Activated B cell treated with CpG ODN at 0.5 μM for 24 hours (primary cell): ENCODE measurements at places on chromosomes 3 and 15.

GRCh38 chr15:28919201-28919635 lies 33.4 kb downstream of the APBA2 start:
- no peak overlapping the region for H3K4me3 ChIP-seq
- no peaks in the 10 kb centered on the region for H3K4me1 ChIP-seq
- DNase-seq: no peak
- H3K27ac ChIP-seq: no peak overlapping the region
- no peaks in the 10 kb centered on the region for H3K27me3 ChIP-seq

DNA sequence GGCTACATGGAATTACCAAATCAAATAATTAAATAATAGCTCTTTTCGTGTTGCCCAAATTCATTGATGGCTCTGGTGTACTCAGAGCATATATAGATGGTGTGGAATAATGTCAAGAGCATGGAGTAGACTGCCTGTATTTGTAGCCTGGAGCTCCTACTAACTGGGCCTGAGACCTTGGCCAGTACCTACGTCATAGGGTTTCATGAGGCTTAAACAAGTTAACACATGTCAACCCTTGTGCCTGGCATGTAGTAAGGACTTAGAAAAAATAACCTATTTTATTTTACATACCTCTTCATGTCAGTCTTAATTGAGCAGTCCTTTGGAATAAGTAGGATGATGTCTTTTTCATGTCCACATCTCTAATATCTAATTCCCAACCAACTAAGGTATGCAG lies 223.7 kb upstream of the DPH6 start:
- H3K27ac ChIP-seq: no peak overlapping the region
- H3K4me3 ChIP-seq: no peak overlapping the region
- no peaks in the 10 kb centered on the region for H3K27me3 ChIP-seq

DNA sequence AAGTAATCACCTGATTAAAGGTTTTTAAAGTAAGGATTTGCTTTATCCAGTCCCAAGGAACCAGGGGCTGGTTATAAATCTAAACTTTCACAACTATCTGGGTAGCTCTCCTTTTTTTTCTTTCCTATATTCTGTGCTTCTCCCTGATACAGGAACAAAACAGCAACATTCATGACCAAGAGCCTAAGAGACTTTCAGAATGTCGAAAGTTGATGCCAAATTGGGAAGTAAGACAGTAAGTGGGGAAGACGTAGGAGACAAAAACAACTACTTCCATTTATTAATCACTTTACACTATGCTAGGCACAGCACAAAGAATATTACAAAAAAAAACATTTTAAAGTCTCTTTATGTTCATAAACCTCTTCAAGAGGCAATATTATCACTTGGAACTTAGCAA lies 211.6 kb downstream of the MAGI1 start:
- H3K4me3 ChIP-seq: no peak overlapping the region
- DNase-seq: no peak
- no peak overlapping the region for H3K27ac ChIP-seq
- no peaks in the 10 kb centered on the region for H3K4me1 ChIP-seq

GRCh38 chr15:60964527-60964926 lies 264.6 kb downstream of the RORA start:
- peaks cover 5% of the 10 kb centered on the region for H3K27me3 ChIP-seq
- H3K27ac ChIP-seq: no peak overlapping the region
- no peaks in the 10 kb centered on the region for H3K4me1 ChIP-seq
- no peak overlapping the region for H3K4me3 ChIP-seq
- H3K36me3 ChIP-seq: no peaks in the 10 kb centered on the region

DNA sequence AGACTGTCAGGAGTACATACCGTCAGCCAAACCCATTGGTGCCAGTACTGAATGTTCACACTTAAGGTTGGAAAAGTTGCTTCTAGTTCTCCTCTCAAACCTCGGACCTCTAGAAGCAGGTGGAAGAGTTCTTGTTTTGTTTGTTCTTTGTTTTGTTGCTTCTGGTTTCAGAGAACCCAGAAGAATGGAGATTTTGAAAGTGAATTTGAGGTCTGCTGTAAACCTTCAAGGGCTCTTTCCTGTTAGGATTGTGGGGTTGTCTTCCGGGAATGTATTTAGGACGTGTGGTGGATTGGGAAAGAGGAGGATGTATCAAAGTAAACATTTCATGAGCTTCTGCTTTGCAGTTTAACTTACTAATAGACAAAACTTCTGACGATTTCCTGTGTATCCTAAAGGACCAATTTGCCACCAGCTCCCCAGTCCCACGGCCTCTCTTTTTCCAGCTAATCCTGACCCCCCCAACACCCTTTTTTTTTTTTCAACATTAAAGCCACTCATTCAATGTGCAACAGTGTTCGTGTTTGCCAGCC lies 50.3 kb downstream of the FILIP1L start:
- no peaks in the 10 kb centered on the region for H3K27me3 ChIP-seq
- DNase-seq: no peak
- peaks cover 11% of the 10 kb centered on the region for H3K4me1 ChIP-seq
- no peak overlapping the region for H3K27ac ChIP-seq
- H3K36me3 ChIP-seq: no peaks in the 10 kb centered on the region
- H3K4me3 ChIP-seq: no peak overlapping the region

GRCh38 chr3:173800154-173800553 lies 402.6 kb downstream of the NLGN1 start:
- H3K27ac ChIP-seq: no peak overlapping the region
- H3K27me3 ChIP-seq: no peaks in the 10 kb centered on the region
- no peaks in the 10 kb centered on the region for H3K4me1 ChIP-seq
- no peak for DNase-seq
- H3K36me3 ChIP-seq: no peaks in the 10 kb centered on the region
- no peak overlapping the region for H3K4me3 ChIP-seq

DNA sequence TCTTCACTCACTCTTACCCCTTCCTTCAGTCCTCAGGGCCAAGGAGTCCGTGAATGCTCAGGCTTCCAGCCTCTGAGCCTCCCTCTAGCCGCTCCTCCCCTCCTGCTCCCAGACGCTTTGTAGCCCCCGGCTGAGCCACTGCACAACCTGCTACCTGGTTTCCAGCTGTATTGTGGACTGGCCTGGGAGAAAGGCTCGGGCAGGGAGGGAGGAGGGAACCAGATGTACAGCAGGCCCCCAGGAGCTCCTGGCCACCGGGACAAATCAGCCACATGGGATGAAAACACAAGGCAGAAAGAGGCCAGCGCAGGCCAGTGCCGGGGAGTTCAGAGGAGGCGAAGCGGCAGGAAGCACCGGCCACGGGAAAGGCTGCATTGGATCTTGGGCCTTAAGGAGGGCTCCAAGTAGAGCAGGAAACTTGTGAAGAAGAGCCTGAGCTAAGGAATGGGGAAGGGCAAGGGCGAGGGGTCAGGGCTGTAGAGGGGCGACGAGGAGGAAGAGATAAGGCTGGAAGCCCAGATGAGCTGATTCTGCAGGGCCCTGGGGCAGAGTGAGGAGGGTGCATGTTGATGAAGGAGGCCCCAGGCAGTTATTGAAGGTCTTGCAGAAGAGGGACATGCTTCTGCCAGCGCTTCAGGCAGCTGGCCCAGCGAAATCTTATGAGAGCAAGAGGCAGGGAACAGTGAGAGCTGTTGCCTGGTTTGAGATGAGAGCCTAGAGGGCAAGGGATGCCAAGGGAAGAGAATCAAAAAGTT lies 14.3 kb downstream of the CPN2 start:
- no peak overlapping the region for H3K27ac ChIP-seq
- no peak overlapping the region for H3K4me3 ChIP-seq
- DNase-seq: no peak
- peaks cover 24% of the 10 kb centered on the region for H3K27me3 ChIP-seq
- H3K4me1 ChIP-seq: peaks cover 7% of the 10 kb centered on the region
- no peaks in the 10 kb centered on the region for H3K36me3 ChIP-seq

GRCh38 chr3:36649125-36649524 lies 115.2 kb downstream of the DCLK3 start:
- no peak overlapping the region for H3K4me3 ChIP-seq
- no peaks in the 10 kb centered on the region for H3K36me3 ChIP-seq
- no peak overlapping the region for H3K27ac ChIP-seq

DNA sequence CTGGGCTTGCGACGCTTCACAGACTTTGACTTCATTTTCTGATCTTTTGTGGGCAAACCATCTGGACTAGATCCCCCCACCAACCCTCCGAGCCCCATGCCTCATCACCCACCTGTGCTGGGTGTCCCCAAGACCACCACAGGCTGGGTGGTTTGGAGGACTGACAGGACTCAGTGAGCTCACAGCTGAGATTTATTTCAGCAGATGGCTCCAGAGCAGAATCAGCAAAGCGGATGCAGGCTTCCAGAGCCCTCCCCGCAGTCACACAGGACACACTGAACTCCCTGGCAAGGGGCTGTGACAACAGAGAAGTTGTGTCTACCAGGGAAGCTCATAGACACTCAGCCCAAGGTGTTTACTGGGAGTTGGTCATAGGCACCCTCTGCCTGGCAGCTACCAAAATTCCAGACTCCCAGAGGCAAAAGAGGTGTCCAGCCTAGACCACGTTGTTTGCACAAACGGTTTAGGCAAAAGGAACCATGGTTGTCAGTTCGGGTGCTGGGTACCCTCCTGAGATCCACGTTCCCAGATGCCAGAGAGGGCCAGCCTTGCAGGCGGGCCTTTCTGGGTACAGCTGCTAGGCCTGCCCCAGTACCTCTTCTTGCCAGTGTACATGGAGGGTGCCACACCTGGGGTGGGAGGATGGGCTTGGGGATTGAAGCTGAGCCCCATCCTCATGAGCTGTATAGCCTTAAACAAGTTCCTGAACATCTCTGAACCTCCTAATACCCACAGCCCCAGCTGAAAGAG lies 170.3 kb downstream of the NSMCE3 start:
- peaks cover 3% of the 10 kb centered on the region for H3K27me3 ChIP-seq
- DNase-seq: no peak
- no peaks in the 10 kb centered on the region for H3K4me1 ChIP-seq
- no peaks in the 10 kb centered on the region for H3K36me3 ChIP-seq
- H3K4me3 ChIP-seq: no peak overlapping the region
